NCI-H1694 (cell line): ENCODE measurements at places on chromosomes 5 and 9.

DNA sequence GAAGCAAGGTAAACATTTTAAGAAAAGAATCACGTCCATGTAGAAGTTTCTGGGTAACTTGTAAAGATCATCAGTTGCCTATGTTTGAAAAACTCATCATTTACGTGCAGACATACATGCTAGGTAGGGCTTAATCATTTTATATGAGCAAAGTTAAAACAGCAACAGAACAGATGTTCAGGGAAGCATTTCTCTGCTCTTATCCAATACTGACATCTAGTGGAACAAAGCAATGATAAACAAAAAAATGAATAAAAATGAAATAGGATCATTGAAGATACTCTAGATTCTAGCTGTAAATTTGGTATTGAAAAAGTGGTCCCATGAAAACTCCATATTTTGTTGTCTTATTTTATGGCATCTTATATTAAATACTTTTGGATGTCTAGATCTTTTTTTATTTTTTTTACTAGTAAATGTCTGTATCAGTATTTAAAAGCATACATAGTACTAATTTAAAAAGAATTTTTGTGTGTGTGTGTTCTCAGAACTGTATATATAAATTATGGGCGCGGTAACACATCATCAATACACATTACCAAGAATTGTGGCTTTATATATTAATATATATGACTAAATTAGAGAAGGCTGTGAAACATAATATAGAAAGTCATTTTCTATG is 1050.2 kb downstream of the CDH12 start:
- peak; percentile 63 for DNase-seq

DNA sequence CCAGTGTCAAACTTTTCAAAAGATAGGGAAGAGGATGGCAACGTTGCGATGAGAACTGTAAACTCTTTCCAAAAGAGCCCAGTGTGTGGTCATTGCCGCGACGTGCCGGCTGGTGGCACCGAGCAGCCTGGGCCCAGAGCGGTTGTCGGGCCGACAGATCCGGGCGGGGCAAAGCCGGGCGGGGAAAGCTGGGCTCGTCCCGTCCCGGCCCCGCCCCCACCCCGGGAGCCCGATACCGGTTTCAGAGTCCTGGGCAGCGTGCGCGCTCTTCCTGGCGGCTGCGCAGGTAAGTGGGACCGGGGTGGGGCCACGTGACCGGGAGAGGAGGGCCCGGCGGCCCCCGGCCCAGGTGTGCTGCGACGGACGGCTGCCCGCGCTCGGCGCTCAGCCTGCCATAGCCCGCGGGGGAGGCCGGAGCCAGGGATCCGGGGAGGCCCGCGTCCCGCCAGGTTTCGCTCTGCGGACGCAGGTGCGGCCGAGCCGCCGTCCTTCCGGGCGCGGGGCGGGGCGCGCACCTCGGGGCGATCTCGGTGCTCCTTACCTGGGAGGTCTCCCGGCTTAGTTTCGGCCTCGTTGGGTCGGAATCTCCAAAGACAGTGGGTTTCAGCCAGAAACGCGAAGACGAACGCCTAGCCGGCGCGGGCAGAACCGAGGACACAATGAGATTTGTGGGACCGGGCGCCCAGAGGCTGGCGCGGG is at the start of gene MARVELD2:
TSS of gene MARVELD2 (plus strand) at position 232 of the 699 bp plus-strand sequence. CDS start 4,270 bp downstream, outside the sequence.
- DNase-seq, result no peak

- no peak for DNase-seq
Observed at GRCh38 chr5:43874772-43875171, 271.8 kb downstream of the NNT start.

- no peak for DNase-seq
Observed at GRCh38 chr9:95507464-95508241, 9.1 kb downstream of the PTCH1 start.

- peak; percentile 54 for DNase-seq
Observed at GRCh38 chr5:82073179-82073578, 101.4 kb downstream of the ATG10 start.

DNA sequence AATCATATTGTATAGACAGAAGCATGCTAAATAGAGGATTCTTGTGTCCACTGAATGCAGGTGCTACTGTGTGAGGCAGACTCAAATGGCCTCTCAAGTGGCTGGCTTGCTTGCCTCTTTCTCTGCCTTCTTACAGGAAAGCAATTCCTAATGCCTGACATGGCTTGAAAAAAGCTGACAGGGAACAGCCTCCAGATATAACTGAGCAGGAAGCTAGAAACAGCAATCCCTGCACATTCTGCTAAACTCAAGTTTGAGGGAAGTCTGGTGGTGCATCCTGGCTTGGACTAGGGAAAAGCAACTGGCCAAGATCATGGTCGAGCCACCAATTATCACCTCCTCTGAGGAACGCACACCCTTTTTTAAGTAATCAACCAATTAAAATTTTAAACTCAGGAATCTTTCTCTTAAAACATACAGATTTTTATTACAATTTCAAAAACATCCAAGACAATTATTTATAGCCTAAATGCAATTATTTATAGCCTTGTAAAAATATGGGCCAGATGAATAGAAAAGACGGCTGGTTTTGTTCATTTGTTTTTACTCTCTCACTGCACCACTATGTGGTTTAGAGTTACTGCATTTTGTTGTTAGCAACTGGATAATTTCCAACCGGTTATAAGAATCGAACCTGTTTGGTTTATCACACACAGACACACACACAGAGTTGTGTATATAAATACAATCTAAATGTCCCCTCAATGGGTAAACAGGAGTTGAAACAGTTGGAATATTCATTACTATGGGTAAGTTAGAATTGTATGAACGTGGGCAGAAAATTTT is 290.9 kb upstream of the ANKRD55 start:
- DNase-seq, result no peak

DNA sequence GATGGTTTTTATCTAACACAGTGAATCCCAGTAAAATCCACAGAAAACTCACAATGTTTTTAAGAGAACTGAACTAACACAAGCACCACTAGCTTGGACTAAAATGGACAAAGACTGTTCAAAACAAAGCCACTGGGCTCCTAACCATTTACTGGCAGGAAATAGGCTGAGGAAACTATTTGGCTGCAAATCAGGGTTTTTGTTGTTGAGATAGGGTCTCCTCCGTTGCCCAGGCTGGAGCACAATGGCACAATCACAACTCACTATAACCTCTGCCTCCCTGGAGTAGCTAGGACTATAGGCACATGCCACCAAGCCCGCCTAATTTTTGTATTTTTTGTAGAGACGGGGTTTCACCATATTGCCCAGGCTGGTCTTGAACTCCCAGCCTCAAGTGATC is 99.7 kb downstream of the THBS4 start:
- no peak for DNase-seq
